Tracheal epithelial cell (primary cell): ENCODE measurements at places on chromosomes 16 and 17. TPM values are rescaled to one million over a fixed set of nuclear protein-coding genes. Genes with fewer than 3 reads are reported as not detected.

Gene MYL4
- total RNA-seq = not detected in 2 replicates

Gene MRPS34
- total RNA-seq = 91.8 and 93.1 TPM in 2 replicates

Gene UTS2R
- total RNA-seq = not detected in 2 replicates

Gene HSD11B2
- 1.9 and 3.8 TPM in 2 replicates for total RNA-seq

Gene C17orf107
- 1.7 and 2.9 TPM in 2 replicates for total RNA-seq

Gene TP53TG3B
- total RNA-seq = under 0.01 TPM in 1 of 2 replicates, not detected in the other

Gene CALB2
- total RNA-seq = 0.48 and 2.1 TPM in 2 replicates

Gene TIGD7
- 2.2 and 3.6 TPM in 2 replicates for total RNA-seq

Gene ABCA9
- total RNA-seq = 0.24 TPM in 1 of 2 replicates, not detected in the other

Gene ODAD4
- total RNA-seq = 0.72 TPM in 1 of 2 replicates, not detected in the other

Gene KRTAP3-1
- not detected in 2 replicates for total RNA-seq

Gene RNF135
- total RNA-seq = 12.8 and 18.5 TPM in 2 replicates

Gene MYH1
- total RNA-seq = not detected in 2 replicates

Gene SOST
- under 0.01 TPM in 1 of 2 replicates, not detected in the other for total RNA-seq

Gene PGP
- total RNA-seq = 14.5 and 19.0 TPM in 2 replicates

Gene PIPOX
- total RNA-seq = 0.43 and 1.2 TPM in 2 replicates

Gene ZNF385C
- total RNA-seq = under 0.01 TPM in 1 of 2 replicates, not detected in the other

Gene UMOD
- not detected in 2 replicates for total RNA-seq

Gene LPCAT2
- 9.4 and 18.5 TPM in 2 replicates for total RNA-seq

Gene CRHR1
- total RNA-seq = not detected in 2 replicates

Gene TMED6
- not detected in 2 replicates for total RNA-seq

Gene ADAD2
- not detected in 2 replicates for total RNA-seq

Gene ZNF18
- total RNA-seq = 8.3 and 12.5 TPM in 2 replicates

Gene PITPNM3
- total RNA-seq = 15.4 and 47.5 TPM in 2 replicates

Gene CACNG1
- not detected in 2 replicates for total RNA-seq

Gene IGF2BP1
- under 0.01 and 0.24 TPM in 2 replicates for total RNA-seq

Gene RAD51D
- total RNA-seq = 1.9 and 4.1 TPM in 2 replicates
